Peyer's patch (tissue), 4 donors: ENCODE measurements at places on chromosomes 6 and 20. TPM values are rescaled to one million over a fixed set of nuclear protein-coding genes. Genes with fewer than 3 reads are reported as not detected.

GRCh38 chr6:148884461-148884860 is 137.6 kb downstream of the UST start:
- H3K4me3 ChIP-seq, result no peak overlapping the region
- DNase-seq, result no peak
- no peaks in the 10 kb centered on the region for H3K27me3 ChIP-seq
- H3K27ac ChIP-seq, result no peak overlapping the region
- no peaks in the 10 kb centered on the region for H3K4me1 ChIP-seq

- H3K27ac ChIP-seq, result no peak overlapping the region
- no peaks in the 10 kb centered on the region for H3K4me1 ChIP-seq
- H3K27me3 ChIP-seq, result no peaks in the 10 kb centered on the region
- no peak for DNase-seq
- H3K36me3 ChIP-seq, result no peaks in the 10 kb centered on the region
Measured at GRCh38 chr6:45668705-45669104, 291.0 kb upstream of the SUPT3H start.

The TRAPPC3L gene
- total RNA-seq, result not detected

The TLDC2 gene
- total RNA-seq, result 39.2 TPM
